D721Med (cell line): ENCODE measurements at places on chromosomes 16 and 17.

DNA sequence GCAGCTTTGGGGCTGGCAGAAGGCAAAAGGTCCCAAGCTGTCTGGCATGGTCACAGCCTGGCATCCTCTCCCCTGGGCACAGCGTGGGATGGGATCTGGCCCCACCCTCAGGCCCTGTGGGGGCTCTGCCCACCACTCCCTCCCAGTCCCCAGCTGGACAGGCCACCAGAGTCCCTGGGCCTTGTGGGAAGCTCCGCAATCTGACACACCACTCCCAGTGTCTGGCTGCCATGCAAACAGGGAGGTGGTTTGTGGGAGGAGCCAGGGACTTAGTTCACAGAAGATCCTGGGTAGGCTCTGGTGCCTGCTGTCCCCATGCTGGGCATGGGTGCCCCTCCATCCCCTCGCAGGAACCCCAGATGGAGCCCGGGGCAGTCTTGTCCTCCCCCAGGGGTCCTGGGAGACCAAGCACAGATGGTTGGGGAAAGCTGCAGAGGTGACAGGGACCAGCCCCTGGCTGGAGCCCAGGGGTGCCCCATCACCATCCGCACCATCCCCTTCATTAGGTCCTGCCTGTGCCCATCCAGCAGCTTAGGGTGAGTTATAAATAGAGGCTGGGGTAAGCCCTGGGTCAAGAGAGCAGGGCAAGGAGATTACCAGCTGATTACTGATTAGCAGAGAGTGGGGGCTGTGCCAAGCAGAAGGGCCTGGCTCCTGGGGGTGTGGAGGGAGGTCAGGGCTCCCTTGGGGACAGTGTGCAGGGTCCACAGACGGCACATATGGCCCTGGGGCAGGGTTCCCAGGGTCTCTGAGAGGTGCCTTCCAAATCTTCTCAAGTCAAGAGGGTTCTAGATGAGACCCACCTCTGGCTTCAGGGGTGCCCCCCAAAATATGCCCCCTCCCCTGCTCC is 6.2 kb downstream of the FSCN2 start:
- DNase-seq, result no peak

GRCh38 chr16:17278988-17279387 is 191.8 kb downstream of the XYLT1 start:
- DNase-seq, result no peak

- DNase-seq, result no peak
These were observed 54.9 kb downstream of the BEAN1 start for GRCh38 chr16:66481943-66482390.

DNA sequence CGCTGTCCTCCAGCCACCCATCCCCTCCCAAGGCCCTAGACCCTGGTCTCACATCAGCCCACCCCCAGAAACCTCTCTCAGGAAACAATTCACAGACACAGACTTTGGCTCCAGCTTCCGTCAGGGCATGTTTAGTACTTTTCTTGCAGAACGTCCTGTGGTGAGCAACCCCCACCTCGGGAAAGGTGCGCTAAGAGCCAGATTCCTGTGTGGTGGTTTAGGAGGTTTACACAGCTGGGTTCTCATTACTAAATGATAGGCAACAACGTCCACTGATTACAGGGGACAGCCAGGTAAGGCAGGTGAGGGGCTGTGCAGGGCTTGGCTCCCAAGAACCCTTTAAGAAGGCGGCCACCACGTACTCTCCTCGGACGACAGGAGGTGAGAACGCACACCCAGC is 29.3 kb downstream of the KIFC3 start:
- no peak for DNase-seq

- DNase-seq, result no peak
These were observed 112.0 kb downstream of the RPTOR start for GRCh38 chr17:80656590-80656989.

- DNase-seq, result no peak
These were observed 2.3 kb downstream of the MRPL38 start for GRCh38 chr17:75902406-75902805.

GRCh38 chr17:39562976-39563375 is 44.7 kb downstream of the NEUROD2 start:
- no peak for DNase-seq

DNA sequence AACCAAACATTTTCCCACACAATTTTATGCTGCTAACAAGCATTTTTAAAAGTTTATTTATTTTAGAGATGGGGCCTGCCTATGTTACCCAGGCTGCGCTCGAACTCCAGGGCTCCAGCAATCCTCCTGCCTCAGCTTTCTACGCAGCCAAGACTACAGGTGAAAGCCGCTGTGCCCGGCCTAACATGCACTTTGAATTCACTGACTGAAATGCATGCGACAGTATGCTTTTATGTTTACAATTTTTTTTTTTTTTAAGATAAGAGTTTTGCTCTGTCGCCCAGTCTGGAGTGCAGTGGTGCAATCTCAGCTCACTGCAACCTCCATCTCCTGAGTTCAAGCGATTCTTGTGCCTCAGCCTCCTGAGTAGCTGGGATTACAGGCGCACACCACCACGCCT is 47.8 kb downstream of the MAP1LC3B start:
- no peak for DNase-seq

DNA sequence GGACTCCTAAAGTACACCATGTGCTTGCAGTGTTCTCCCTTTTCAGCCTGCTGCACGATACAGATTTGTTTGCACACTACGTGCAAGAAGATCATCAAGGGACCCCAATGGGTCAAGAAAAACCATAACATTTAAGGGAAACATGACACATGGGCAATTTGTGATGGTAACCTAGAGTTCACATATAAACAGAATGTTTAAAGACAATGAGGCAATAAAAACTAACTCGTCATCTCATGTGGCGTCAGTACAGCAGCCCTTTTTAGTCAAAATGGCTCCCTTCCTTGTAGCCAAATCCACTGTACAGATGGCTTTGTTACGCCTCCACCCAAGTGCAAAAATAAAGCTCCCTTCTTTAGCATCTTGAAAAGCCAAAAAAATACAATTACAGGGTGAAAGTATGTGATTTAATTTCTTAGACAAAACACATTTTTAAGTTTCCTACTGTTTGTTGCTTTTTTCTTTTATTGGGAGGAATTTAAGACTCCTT is 173.7 kb downstream of the CDK5R1 start:
- DNase-seq, result no peak
